ENCODE measurements at places on chromosomes 12 and 14.

GRCh38 chr12:15863372-15863771 lies 18.8 kb upstream of the STRAP start:
- no peak for DNase-seq

DNA sequence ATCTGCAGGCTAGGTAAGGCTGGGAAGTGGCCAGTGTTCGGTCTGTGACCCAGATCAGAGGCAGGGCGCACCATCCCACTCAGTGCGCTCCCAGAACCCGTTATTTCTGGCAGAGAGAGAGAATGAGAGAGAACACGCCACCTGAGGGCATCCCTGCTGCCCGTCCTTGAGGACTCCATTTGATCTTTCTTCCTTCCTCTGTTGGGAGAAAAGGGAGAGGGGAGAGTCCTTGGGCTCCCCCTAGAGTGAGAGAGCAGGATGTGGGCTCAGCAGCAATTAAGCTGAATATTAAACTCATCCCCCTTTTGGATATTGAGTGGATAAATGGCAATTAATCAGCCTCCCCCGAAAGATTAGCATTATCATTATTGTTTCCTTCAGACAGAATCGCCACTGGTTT lies 70.6 kb downstream of the IFT43 start:
- DNase-seq, result no peak

- DNase-seq, result no peak
Observed at GRCh38 chr14:41960281-41960680, 353.6 kb downstream of the LRFN5 start.

DNA sequence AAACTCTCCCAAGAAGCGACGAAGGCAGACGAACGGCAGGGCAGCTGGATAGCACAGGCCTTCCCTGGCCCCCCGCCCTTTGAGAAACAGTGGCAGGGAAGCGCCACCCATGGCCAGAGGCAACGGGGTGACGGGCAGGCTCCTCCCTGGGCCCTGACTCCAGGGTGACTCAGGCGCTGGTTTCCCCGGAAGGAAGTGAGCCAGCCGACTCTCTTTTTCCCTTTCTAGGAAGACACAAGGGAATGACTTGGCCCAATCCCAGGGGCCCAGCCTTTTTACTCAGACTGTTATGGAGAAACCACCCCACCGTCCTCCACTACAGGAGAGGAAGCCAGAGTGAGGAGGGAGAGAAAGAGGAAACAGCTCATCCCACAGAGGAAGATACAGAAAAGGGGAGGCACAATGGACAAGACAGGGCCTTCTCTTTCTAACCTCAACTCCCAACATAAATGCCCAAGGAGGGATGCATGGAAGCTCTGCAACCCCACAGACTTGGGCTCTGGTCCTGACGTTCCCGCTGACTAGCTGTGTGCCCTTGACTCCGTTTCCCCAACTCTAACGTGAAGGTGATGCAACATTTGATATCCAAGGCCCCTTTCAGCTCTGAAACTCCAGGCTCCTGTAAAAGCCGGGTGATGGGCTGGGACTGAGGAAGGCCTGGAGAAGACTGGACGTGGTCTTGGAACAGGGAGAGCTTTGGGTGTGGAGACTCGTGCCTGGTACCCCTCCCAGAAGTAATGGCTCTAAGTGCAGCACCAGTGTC lies 27.9 kb downstream of the ACTN1 start:
- no peak for DNase-seq

DNA sequence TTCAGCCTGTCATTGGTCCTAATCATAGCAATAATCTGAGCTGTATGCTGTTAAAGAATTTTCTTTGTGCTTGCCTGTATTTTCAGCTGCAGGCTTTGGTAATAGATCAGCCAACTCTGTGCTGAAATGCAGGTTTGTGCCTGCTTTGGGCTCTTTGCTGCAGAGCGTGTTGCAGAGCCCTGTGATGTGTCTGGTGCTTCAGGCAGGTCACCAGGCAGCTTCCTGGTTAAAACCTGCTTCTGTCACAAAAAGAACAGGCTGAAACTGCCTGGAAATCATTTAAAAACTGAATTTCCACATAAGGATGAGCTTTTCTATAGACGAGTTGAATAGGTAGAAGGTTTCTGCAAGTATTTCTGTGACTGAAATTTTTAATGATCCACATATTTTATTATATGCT lies 3.1 kb downstream of the DIP2B start:
- DNase-seq, result no peak

- DNase-seq, result no peak
Observed at GRCh38 chr12:118430516-118430915, 54.2 kb downstream of the SUDS3 start.

DNA sequence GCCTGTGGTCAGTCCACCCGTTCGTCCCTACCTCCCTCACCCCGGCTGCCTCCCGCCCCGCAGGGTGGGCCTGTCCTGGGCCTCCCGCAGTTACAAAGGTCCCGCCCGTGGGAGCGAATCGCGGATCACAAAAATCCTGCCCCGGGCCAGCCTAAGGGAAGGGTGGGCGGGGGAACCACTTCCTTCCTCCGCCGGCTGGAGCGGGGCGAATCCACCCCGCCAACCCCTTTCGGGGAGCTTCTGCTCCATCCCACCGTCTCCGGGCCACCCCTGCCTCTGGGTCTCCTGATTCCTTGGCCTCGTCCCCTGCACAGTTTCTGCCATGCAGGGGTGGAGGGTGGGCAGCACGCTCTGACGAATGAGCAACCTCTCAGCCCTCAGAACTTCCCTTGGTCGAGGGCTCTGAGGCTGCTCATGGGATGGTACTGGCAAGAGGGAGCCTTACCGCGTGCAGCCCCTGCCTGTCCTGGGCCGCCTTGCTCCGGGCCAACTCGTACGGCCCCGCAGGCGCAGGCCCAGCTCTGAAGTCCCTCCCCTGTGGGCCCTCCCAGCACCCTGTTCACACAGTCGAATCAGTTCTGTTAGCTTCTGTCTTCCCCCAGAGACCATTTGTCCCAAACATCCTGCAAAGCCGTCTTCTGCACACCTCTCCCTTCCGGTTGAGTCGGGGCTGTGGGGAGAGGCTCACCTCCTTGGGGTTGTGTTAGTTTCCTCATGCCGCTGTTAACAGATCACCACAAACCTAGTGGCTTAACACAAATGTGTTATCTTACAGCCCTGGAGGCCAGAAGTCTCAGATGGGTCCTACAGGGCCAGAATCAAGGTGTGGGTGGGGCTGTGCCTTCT lies 589 bp upstream of the HVCN1 start:
- DNase-seq, result no peak

DNA sequence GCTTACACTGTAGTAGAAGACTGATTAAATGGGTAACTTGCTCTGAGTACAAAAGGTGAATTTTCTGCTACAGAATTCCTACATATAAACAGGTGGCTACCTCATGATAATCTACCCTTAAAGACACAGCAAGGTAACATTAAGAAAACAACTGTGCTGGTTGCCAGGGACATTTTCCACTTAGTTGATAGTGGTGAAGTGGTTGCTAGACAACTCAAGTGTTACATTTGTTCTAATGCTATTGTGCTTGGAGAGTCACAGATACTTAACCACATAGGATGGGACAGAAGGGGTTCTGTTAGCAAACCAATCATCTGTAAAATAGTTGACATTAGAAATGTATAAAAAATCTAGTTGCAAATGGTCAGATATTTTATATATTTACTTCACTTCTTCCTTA lies 870.3 kb upstream of the SEL1L start:
- no peak for DNase-seq
